ENCODE measurements at places on chromosomes 16 and 17.

GRCh38 chr16:79298894-79299799, 301.4 kb downstream of the MAF start:
- no peak for DNase-seq

DNA sequence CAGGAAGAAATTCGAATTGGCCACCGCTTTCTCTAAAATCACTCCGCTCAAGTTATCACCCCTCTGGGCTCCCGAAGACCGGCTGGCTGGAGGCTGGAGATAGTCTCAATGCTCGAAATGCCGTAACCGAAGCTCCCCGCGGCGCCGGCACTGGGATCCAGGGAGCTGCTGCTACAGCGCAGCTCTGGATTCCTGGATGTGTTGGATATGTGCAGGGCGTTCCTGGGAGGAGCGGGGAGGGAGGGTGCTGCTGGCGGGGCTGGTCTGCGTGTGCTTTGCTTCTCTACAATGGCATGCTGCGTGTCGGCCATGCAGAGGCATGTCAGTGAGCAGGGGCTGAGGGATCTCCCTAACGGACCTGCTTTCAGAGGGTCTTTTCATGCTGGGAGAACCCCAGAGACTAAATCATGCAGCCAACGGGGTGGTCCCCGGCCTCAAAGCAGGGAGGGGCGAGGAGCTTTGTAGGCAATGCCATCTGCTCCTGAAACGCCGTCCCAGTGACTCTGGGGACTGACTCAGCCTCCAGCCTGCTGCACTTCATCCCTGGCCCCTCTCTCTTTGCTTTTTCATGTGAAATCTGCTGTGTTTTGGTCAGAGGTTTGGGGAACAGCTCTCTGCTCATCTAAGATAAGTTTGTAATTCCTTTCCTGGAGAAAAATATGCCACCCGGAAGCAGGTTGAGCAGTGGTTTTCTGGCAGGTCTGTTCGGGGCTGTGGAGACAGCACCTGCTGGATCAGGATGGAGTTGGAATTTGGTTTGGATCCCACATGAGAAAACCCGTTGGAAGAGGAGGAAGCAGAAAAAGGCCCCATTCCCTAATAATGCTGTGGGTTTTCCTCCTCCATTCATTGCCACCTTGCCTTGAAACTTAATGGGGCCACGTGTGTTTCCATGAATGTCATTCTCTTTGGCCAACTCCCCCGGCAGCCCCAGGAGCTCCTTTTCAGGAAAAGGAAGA, 311.4 kb downstream of the SEC14L1 start:
- peak; percentile 65 for DNase-seq

- no peak for DNase-seq
Measured at GRCh38 chr17:72506773-72507172, 386.0 kb downstream of the SOX9 start.

GRCh38 chr17:53462393-53462811, 360.3 kb upstream of the KIF2B start:
- DNase-seq = peak; percentile 2

DNA sequence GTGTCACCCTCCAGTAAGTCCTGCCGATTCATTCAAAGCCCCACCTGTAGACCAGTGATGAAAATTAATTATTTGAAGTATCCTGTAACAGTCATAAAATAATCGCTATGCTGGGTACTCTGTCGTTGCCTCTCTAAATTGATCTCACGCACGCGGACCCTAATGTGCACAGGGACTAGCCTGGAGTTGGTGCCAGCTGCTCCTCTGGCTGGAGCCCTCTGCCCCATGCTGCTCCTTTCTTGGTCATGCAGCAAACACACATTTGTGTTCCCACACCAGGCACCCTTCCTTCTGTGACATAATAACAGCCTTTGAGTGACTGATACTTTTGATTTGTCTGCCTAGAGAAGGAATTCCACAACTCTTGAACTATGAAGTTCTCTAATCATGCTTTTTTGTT, 16.0 kb downstream of the RAB11FIP3 start:
- no peak for DNase-seq

DNA sequence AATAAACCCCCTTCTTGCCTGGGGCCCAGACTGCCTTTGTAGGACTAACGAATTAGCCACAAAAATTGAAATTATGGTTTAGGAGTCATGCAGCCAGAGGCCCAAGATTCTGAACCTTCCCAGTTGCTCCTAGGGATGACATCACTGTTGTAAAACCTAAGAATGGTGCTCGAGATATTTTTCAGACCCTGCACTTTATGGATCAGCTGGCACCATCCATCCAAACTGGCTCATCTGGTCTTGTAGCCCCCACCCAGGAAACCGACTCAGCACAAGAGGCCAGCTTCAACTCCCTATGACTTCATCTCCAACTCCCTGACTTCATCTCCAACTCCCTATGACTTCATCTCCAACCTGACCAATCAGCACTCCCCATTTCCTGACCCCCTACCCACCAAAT, 10.9 kb upstream of the EVPL start:
- DNase-seq = peak; percentile 64

- no peak for DNase-seq
Measured at GRCh38 chr17:14245002-14245401, 8.3 kb upstream of the CDRT15 start.

- DNase-seq = no peak
Measured at GRCh38 chr17:57266902-57267311, 10.6 kb downstream of the MSI2 start.

DNA sequence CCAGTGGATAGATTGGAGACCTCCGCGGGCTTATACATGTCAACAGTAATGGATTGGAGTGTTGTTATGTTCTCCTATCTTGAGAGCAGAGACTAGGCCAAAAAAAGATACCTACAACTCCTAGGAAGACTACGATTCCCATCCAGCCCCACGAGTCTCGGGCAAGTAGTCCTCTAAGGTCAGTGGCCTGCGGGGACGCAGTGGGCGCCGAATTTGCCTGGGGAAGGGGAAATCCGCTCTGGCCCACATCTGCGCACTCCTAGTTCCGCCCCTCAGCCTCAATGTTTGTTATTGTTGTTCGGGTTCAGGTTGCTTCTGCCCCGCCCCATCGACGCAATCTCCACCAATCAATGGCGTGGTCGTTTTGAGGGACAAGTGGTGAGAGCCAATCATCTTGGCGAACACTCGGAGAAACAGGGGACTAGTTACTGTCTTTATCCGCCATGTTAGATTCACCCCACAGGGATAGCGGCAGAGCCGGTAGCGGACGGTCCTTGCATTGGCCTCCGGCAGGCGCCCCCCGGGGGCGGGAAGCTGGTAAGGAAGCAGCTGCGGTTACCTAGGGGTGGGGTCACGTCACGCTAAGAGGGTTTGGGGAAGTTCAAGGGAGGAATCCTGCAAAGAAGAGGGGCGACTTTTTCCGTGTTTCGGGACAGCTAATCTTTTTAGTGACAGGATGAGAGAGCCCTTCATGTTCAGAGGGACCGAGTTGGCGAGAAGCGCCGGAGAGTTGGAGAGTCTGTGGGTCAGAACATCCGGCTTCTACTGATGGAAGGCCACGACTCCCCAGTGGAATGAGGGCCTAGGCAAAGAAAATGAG, at the start of gene NBR1:
NBR1 (plus strand) TSS at position 449 of the 820 bp plus-strand sequence. CDS start 4,586 bp downstream, outside the sequence.
- peak; percentile 95 for DNase-seq

GRCh38 chr16:6499413-6499812, 833.2 kb upstream of the RBFOX1 start:
- no peak for DNase-seq

DNA sequence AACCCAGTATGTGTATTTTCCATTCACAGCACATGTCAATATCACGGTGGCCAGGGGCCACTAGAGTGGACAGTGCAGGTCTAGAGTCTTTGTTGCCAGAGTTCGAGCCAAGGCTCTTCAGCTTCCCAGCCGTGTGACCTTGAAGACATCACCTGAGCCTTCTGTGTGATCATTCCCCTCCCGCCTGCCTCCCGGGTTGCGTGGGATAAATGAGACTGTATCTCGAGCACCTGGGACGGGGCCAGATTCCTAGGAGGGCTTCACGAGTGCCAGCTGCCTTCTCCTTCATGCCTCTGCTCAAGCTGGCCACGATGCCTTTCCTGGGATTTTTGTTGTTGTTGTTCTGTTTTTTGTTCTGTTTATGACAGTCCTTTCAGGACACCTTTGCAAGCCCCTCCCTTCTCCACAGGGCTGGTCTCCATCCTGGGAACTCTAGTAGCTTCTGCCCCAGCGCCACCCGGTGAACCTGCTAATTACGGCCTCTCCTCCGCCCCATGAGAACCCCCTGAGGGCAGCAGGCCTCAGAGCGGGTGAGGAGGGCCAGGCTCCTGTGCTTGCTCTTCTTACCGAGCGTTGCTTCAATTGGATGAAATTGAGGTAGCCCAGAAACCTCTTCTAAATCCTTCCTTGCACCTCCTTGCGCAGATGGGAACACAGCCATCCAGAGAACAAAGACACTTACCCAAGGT, 3.9 kb downstream of the SPNS2 start:
- DNase-seq = no peak

DNA sequence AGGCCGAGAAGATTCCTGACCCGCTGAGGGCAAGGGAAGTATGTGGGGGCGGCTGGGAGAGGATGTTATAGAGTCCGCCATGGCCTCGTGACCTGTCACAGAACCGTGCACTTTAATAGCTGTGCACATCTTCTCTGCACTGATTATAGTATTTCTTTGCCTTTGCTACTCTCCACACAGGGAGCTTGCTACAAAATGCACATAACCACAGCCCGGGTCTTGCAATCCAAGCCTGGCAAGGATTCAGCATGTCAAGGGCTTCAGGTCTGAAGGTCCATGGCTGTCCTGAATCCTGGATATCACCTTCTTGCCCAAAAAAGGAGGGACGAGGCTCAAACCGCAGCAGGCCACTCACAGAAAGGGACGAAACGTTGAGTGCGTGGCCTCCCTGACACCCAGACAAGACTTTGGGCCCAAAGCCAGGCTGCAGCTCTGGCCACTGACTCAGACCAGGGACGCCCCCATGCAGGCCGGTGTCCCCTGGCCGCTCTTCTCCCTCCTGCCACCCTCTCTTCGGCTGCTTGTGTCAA, 43.7 kb downstream of the USP22 start:
- no peak for DNase-seq

DNA sequence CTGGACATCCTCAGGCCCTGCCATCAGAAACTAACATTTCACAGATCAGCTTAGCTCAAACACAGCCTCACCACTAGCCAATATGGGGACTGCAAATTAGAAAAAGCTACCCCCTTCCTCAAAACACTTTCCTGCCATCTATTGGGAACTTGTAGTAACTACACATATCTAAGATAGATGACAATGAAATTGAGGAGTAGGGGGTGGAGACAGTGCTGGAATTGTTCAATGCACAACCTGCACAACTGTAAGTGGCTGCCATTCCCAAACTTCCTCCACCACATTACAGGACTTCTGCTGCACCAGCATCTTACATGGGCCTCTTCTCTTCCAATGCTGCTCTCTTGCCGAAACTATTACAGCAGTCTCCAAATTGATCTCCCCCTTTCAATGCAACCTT, 21.9 kb downstream of the AIPL1 start:
- peak; percentile 51 for DNase-seq

DNA sequence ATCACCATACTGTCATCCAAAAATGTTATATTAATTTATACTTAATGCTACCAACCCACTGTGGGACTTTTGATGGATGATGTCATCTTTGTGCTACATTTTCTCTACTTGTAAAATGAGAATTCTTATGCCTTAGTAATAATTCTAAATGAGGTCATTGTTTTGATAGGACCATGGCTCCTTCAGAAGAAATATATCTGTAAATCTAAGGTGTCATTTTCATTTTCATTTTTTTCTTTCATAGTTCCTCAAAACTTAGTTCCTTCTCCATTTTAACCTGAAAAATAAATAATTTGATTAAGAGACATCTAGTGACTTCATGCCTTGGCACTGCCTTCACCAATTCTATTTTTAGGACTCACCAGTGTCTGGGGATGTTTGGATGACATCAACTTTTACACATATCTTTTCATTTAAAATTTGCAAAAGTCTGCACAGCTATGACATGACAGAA, 48.7 kb downstream of the GPRC5B start:
- no peak for DNase-seq

DNA sequence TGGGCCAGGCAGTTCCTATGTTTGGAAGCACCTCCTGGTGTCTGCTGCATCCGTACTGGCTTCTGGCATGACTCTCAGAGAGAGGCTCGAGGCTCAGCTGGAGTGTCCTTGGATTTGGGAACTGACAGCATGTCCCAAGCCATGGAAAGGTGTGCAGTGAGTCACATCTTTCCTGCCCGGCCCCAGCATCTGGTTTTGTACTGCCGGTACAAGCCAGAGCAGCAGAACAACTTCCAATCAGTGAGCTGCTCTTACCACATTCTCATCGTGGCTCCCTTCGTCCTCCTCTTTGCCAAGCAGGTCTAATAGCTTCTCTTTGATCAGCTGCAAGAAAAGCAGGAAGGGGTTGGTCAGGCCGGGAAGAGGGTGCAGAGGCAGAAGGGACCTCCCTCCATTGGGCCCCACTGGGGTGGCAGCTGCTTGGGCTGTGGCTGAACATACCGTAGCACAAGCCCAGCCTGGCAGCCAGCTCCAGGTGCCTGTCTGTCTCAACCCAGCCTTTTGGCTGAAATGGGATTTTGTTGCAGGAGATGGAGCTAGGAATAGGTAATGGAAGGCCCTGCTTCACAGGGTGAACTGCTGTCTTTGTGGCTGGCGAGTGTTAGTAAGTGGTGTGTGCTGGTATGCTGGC, 24.2 kb downstream of the SPACA3 start:
- DNase-seq = no peak

- DNase-seq = peak; percentile 68
Measured at GRCh38 chr16:49932946-49933345, 77.0 kb upstream of the ZNF423 start.

DNA sequence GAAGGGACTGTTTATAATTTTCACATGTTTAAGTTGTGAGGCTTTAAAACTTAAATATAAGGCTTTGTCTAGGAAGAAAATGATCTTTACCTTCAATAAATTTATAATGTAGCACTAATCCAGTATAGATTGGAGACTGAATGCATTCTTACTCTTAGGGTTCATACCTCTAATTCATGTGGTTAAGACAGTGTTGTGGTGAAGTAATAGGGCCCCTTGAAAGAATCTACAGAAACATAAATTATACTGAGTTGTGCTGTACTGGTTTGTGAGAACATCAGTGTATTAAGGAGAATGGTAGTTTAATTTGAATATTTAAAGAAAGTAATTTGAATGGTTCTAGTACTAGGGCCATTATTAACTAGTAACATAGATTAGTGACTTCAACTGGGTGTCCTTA, 13.7 kb downstream of the HAPSTR1 start:
- DNase-seq = no peak

DNA sequence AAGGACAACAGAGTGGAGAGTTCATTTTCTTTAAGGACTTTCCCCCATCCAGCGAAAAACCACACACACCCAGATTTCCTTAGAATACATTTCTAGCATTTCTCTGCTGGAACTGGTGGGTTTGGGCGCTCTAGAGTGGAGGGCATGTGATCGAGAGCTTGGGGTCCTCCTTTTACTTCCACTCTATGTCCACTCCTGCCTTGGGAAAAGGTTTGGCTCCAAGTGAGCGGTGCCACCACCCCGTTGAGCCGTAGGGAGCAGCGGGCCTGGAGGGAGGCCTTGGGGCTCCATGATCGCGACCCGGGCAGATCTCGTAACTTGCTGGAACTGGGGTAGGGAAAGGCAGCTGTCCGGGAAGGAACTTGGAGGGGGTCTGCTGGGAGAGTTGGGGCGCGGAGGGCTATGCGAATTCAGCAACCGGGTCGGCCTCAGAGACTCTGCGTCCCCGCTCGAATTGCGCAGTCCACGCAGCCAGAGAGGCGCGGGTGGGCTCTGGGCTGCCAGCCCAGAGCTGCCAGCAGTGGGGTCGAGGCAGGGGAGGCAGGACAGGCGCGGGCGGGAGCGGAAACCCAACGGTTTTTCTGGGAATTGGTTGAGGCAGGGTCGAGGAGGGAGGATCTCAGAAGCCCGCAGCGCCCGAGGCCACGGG, 2.3 kb downstream of the DLX4 start:
- DNase-seq = no peak

Data from RPMI7951 (cell line).